ENCODE measurements at places on chromosomes 7 and 10.

DNA sequence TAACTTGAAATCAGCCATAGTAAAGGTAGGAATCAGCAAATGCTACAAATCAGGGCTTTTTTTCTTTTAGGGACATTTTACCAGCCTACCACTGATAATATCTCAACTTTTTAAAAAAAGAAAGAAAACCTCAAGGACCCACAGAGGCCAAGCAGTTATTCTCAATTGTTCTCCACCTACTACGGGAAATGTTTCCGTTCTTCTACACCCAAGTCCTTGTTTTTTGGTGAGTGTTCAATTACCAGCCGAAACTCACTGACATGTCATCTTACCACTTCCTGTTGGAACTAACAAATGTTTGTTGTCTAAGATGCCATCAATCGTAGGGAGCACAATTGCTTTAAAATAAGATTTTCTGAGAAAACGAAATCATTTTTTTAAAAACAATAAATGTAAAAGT, 50.2 kb upstream of the CDK1 start:
- no peak for DNase-seq

- no peak for DNase-seq
These were observed 756.4 kb downstream of the XPNPEP1 start for GRCh38 chr10:109166935-109167334.

DNA sequence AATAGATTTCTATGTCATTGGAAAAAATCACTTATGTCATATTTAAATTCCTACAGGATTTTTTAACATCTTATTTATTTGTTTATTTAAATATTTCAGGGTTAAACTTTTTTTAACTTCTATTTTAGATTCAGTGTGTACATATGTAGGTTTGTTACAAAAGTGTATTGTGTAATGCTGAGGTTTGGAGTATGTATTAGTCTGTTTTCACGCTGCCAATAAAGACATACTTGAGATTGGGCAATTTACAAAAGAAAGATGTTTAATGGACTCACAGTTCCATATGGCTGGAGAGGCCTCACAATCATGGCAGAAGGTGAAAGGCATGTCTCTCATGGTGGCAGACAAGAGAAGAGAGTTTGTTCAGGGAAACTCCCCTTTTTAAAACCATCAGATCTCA, 65.4 kb downstream of the MGAM2 start:
- DNase-seq: no peak

- DNase-seq: no peak
These were observed 46.6 kb upstream of the AQP1 start for GRCh38 chr7:30865076-30865475.

DNA sequence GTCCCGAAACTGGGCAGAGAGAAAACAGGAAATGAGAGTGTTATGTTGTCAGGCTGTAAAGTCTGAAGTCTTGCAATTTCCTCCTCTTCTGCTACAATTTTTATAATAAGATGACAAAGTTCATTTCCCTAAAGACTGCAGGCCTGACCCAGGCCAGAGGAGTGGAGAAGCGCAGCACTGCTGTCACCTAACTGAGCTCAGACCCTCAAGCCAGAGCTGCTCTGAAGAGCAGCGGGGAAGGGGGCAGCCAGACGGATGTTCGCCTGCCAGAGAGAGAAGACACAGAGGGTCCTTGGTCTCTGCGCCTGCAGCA, 12.6 kb upstream of the AOAH start:
- no peak for DNase-seq

DNA sequence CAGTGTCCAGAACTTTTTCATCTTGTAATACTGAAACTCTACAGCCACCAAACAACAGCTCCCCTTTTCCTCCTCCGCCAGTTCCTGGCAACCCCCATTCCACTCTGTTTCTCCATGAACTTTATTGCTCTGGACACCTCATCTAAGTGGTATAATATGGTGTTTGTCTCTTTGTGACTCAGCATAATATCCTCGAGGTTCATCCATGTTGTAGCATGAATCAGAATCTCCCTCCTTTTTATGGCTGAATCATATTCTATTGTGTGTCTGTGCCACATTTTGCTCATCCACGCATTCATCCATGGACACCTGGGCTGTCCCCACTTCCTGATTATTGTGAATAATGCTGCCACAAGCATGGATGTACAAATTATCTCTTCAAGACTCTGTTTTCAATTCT, 124.4 kb upstream of the FGFR2 start:
- no peak for DNase-seq

DNA sequence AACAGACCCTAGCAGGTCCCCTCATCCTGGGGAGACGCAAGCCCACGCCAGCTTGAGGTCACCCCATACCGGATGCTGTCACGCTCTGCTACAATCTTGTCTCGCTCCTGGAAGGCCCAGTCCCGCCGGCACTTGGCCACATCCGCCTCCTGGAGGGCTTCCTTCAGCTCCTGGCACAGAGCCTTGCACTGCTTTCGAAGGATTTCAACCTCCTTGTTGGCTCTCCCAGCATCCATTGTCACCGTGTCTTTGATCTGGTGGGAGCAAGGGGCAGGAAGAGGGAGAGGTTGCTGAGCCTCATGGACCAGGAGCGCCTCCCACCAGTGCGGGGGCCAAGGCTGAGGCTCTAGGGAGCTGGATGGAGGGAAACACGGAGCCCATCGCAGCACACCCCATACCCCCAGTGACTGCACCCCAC, 90.9 kb downstream of the DLG5 start:
- peak; percentile 38 for DNase-seq

DNA sequence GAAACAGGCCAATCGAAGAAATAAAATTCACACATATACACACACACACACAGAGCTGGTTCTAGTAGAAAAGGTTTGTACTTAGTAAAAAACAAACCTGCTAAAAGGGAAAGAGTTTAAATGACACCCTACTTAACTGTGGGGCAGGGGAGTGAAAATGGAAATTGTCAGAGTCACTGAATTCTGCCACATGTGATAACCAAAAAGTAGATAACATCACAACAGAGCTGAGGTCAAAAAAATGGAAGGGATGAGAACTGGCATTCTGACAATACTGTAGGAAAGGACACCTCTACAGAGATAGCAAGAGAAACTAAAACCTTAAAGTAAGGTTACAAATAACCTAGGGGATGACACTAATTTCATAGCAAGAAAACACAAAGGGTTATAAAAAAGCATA, 74.6 kb downstream of the CACUL1 start:
- no peak for DNase-seq

DNA sequence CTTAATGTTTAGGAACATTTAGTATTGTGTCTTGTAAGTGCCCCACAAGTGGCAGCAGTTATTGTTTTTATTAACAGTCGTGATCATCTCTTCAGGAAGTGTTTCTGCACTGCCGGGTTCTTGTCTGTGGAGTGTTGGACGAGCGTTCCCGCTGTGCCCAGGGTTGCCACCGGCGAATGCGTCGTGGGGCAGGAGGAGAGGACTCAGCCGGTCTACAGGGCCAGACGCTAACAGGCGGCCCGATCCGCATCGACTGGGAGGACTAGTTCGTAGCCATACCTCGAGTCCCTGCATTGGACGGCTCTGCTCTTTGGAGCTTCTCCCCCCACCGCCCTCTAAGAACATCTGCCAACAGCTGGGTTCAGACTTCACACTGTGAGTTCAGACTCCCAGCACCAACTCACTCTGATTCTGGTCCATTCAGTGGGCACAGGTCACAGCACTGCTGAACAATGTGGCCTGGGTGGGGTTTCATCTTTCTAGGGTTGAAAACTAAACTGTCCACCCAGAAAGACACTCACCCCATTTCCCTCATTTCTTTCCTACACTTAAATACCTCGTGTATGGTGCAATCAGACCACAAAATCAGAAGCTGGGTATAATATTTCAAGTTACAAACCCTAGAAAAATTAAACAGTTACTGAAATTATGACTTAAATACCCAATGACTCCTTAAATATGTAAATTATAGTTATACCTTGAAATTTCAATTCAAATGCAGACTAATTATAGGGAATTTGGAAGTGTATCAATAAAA, 22.2 kb downstream of the PLA2G12B start:
- DNase-seq: no peak

DNA sequence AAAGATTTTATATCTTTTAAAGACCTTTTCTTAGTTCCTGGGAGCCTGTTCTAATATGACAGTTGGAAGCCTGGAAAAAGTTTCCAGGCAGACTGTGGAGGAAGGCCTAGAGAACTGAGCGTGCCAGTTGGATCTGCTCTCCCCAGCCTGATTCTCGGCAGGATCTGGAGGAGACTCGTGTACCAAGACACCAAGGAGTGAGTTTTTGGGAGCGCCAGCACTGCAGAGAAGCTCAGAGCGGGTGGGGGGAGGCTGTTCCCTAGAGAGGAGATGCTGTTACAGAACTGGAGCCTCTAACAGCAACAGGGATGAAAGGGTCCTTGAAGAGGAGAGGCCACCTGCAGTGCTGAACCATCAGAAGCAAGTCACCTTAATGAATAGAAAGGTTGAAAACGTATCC, 52.9 kb downstream of the LYZL2 start:
- peak; percentile 57 for DNase-seq

DNA sequence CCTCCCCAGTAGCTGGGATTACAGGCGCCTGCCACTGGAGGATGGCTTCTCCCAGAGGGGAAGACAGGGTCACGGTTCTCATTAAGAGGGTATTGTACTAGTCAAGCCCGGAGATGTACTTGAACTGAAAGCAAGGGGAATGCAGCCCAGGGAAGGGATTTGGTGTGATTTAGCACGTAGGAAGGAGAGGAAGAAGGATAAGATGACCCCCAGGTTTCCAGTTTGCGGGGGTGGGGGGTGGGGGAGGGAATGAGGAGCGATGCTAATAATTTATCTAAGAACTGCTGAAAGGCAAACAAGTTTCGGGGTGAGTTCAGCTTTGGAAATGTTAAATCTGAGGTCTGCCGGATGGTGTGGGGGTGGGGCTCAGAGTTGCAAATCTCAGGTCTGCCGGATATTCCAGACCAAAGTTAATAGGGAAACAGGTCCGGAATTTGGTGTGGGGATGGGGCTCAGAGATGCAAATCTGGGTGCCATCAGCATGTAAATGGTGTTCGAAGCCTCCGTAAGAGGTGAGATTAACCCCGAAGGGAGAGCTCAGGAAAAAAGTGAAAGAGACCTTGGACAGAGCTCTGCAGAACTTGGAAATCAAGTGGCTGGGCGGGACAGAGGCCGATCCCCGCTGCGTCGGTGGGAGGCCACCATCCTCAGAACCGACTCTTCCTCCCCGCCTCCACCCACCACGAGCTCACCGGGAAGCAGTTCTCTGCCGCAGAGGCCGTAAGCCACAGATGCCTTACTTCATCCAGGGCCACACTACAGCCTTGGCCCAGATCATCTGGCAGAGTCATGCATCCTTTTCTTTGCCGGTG, 1.6 kb upstream of the SEPHS1 start:
- peak; percentile 79 for DNase-seq

DNA sequence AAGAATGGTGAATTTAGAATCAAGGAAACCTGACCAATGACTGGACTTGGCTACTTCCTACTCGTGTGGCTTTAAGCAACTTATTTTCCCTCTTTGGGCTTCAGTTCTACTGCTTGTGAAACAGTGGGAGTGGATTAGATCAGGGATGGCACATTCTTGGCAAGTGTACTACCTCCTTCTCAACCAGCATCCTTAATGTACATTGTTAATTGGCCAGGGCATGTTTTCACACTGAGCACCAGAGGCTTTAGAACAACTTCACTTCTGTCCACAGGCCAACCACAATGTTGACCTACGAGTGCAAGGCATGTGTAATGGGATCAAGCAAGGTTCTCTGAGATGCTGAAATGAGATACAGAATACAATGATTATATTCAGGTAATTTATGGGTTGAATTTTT, 315.3 kb downstream of the ADRA2A start:
- no peak for DNase-seq

- no peak for DNase-seq
These were observed 103.3 kb downstream of the LHPP start for GRCh38 chr10:124564881-124565280.

GRCh38 chr10:33099748-33100147, 141.7 kb upstream of the ITGB1 start:
- DNase-seq: no peak

GRCh38 chr7:83148776-83149175, 13.9 kb downstream of the PCLO start:
- DNase-seq: no peak

DNA sequence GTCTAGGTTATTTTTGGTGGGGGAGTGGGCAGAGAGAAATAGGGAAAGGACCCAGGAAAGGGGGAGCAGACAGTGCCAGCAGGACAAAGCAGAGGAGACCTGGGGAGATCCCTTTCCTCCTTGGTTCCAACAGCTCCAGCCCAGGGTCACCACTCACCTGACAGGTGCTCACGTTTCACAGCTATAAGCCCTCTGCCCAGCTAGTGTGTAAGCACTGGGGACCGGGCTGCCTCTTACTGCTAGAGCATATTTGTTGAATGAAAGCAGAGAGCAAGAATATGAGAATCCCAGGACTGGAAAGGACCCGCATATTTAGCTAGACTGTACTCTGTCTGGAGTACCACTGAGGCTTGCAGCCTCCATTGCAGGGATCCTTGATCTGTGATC, 6.7 kb downstream of the ZCCHC24 start:
- no peak for DNase-seq

DNA sequence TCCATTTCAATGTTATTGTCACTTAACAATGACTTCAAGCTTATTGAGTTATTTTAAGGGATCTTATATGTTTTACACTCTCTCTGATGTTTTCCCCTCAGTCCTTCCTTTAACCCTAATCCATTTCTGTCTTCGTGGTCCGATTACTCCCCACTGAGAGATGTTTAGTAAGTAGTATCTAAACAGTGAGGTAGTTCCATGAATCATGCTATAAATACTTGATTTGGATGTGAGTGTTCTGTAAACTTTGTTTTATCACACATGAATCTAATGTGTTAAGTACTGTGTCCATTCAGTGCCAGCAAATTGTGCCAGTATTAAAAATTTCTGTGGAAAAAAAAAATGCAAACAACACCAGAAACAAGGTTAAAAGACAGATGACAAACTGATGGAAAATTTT, 18.6 kb downstream of the RPP30 start:
- DNase-seq: no peak

DNA sequence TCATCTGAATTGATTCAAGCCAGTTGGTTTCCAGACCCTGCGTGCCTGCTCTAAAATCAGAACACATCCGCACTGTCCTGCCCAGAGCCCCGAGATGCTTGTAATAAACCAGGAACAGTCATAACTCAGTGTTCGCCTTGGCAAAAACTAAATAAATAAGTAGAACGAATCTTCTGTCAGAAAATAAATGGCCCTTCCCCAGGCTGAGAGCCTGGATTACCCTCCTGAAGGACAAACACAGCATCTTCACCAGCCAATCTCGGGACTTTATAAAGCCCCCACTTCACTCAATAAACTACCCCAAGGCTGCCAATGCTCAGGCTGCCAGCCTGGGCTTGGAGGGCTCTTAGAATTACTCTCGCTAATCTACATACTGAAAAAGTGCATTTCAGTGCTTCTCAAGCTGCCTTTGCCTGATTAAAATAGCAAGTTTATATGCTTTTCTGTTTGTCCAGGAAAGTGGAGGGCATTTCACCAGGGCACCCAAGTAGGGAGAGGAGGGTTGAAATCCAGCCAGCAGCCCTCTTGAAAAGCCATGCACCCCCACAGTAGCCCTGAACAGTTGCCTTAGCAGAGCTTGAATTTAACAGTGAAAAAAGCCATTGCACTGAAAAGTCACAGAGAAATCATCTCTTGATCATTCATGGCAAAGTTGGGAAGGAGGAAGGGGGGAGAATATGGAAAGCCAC, 136.6 kb downstream of the CALN1 start:
- DNase-seq: no peak
